ENCODE measurements at places on chromosomes 6 and 20.

DNA sequence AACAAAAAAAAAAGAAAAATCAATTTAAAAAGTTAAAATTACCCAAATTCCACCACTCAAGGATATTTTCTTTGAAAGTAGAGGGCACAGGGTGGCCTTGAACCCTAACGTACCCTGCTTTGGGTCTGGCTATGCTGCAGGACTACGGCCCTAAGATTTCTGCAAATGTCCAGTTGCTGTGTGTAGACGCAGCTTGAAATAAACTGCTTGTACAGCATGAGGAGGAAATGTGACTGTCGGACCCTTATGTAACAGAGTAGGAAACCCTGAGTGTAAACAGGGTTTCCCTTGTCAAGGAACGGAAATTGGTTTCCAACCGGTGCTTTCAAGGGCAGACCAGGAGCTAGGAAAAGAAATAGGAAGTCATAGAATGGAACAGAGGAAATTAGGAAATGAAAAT, 60.7 kb upstream of the SHLD1 start:
- no peak for DNase-seq

DNA sequence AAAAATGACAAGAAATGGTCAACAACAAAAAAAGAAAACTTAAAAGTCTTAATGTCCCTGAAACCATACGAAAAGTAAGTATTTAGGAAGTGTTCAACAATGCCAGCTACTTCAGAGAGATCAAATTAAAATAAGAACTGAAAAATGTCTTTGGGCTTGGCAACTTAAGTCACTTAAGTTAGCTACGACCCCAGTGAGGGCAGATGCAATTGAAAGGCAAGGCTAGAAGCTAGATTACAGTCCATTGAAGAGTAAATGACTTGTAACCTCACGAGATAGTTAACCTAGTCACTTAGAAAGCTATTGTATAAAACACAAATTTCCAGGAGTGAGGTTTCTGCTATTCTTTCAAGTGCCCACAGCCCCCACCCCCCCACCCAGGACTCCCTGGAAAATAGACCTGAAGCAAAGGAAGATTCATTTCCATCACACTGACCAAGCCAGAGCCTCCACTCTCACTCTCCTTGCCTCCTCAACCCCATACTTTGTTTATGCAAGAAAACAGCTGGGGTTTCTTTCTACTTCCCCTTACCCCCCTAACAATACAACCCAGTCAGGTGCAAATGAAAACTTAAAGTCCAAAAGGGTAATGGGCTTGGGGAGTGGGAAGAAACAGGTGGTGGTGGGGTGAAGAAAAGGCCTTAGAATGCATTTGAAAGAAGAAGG, 14.6 kb downstream of the RTN4IP1 start:
- no peak for DNase-seq

DNA sequence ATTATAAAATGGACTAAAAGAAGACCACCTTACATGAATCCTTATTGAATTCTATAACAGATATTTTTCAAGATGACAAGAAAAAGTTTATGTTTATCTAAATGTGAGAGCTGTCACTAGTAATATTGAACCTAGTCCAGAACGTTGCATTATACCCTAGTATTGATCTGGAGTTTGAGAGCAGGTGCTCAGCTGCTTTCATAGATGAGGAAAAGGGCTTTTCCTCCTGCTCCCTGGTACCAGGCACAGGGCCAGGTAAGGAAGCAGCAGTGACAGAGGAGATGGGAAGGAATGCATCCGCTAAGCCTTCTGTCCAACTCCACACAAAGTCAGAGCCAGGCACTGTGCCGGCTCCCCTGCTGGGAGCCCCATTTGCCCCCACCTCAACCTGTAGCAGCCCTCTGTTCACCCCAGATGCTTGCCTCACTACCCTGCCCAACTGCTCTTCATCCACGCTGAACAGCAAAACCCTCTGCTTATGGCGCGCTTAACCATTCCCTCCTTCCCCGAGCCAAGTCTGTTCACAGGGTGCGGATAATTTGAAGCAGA, 393.1 kb downstream of the FRK start:
- no peak for DNase-seq

DNA sequence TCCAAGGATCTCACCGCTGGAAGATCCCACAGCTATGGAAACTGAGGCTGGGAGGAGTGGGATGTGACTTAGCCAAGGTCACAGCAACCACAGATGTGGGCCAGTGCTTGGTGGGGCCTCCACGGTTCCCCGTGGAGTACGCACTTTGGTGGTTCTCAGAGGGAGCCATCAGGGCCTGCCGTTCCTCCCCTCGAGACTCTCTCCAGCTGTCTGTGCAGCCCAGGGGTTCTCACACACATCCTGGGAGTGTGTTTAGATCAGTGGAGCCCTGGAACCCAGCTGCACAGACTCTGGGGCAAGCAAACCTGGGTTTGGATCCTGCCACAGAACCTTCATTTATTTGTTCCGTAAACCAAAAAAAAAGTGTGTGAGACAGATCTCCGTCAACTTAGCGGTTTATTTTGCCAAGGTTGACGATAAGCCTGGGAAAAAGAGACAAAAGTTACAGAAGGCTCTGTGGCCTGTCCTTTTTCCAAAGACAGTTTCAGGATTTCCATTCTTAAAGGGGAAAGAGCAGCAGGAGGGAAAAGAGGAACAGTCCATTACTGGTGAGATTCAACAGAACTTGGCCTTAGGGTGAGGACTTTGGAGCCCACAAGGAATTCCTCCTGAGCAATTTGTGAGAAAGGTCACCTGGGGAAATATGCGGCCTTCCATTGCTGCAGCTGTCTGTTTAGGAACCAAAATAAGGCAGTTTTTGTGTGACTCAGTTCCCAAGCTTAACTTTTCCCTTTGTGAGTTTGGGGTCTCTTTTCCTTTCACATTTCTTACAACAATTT, 13.6 kb upstream of the MYMX start:
- no peak for DNase-seq

DNA sequence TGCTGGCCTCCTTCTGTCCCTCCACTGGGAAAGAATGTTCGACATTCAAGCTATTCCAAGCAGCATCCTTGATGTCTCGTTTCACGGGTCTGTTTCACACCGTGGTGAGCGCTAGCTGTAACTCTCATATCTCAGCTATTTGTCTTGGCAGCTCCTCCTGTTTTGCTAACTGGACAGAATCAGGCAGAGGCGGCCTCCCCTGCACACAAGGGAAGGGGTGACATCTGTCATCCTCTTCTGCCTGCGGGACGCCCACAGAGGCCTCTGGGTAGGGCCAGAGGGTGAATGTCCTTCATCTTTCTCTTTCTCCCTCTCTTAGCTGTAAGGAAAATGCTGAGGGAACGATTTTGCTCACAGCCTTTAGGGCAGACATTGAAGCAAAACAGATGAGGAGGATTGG, 232.8 kb upstream of the GMDS start:
- DNase-seq: no peak

- no peak for DNase-seq
Measured at GRCh38 chr6:4636881-4637224, 139.4 kb upstream of the CDYL start.

DNA sequence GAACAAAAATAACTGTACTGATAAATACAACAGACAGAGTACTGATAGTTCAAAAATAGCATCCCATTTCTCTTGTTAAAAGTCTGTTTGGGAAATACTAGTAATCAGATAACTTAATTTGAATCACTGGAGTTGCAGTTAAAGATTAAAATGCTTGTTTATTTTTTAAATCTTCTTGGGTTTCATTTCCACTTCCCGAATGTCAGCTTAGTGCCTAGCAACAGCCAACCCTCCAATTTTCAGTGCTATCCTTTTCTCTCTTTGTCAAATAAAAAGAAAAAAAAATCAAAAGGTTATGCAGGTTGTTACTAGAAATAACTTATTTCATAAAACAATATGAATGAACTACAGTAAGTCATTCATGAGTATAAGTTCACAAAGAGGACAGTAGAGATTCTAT, 257.7 kb upstream of the STXBP5 start:
- DNase-seq: no peak

- DNase-seq: no peak
Measured at GRCh38 chr6:7566107-7566506, 23.9 kb upstream of the SNRNP48 start.

- DNase-seq: no peak
Measured at GRCh38 chr6:160279850-160280249, 21.2 kb upstream of the SLC22A2 start.

DNA sequence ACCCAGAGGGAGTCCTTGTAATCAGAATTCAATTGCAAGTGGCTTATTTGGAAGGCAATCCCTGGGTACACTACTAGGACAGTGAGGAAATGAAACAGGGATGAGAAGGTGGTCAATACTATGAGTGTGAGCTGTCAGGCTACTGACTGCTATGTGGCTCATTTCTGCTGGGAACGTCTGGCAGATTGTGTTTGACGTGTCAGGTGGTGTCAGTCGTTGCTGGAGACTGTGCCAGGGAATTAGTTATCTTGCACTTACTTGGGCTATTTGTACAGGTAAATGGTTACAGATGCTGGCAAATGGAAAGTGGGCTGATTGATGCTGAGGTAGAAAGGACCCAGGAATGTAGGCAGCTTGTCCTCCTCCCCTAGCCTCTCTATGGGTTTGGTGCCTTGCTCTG, 17.4 kb downstream of the CST4 start:
- DNase-seq: no peak

DNA sequence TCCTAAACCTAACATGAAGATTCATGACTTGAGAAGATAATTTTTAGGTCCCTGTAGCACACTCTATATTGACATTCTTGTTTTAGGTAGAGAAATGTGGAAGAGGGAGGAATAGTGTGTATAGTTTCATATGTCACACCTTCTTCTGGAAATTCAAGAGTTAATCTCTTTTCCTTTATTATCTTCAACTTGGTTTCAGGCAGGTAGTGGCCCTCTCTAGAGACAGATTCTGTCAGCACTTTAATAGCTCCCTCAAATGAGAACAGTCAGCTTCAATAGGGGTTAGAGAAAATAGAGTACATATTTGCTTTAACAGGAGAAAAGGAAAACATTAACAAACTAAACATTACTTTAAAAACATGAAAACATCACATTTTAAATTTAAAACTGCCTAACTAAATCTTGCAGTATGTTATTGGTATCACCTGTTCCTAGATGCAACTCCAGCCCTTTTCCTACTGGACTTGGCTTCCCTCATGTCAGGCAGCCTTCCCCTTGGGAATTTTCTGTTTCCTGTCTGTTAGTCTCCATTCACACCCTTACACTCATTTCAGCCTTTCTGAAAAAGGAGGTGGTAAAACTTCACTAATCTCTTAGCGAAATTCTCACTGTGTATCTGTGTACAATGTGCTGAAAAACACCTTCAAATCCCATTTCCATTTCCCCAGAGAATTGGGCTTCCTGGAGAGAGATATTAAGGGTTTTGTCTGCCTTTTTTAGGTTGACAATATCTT, 192.3 kb upstream of the RNF217 start:
- DNase-seq: no peak

DNA sequence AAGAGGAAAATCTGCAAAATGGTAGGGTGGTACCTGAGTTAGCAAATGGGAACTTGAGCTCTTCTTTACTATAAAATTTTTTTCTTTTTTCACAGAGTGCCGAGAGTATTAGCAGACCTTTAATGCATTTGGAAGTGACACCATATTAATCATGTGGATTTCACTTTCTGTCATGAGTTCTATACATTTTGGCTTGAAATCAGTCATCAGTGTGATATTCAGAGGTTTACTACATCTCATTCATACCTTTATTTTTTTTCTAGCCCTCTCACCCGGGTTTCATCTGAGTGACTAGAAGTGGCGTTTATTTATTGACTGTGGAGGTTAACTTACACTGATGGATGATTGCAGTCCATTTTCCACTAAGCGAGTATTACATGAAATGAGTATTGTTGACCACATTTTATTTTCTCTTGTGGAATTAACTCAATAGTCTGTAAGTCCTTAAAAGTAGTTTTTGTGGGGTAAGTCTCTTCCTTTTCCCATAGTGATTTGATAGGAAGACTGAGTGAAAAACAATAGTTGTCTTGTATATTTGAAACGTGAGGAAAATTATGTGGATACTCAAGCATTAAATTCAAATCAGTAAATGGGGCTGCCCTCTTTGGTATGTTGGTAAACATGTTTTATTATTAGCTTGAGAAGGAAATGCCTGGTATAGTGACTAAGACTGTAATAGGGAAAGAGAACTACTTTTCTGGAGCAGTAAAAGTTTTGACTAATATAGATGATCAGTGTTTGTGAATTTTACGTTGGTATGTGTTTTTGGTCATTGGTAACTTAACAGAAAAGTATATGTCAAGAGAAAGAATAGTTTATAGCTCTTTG, 55.5 kb downstream of the JARID2 start:
- no peak for DNase-seq

- no peak for DNase-seq
Measured at GRCh38 chr20:37640600-37641561, 52.9 kb upstream of the CTNNBL1 start.

DNA sequence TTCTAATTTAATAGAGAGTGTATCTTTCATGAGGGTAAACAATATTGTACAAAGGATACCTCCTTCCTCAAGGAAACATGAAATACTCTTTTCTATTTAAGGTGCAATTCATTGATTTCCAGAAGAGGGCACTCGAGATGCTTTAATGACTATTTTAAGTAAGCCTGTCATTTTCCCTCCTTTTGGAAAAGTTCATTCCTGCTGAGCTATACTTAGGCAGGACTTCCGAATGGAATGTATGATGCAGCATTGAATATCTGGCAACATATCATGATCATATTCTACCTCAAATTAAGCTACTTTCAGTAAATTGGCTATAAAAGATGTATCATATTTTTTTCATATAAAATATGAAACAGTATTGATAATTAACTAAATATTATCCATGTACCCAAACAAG, 5.0 kb downstream of the DST start:
- no peak for DNase-seq

- no peak for DNase-seq
Measured at GRCh38 chr6:5752391-5752680, 254.4 kb downstream of the NRN1 start.

DNA sequence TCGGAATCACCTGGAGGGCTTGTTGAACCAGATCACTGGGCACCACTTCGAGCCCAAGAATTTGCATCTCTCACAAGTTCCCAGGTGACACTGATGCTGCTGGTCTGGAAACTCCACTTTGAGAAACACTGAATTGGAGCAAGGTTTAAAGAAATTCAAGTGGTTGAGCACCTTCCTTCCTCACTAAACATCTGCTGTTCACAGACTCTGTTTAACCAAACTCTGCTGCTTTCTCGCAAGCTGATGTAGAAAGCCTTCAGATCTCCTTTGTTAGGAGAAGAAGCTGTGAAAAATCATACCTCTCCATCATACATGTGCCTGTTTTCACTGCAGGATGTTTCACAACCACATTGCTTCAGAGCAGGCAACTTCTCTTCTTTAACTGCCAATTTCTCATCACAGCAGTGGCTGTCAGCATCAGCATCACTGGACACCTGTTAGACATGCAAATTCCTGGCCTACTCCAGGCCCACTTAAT, 87.5 kb upstream of the TOP1 start:
- DNase-seq: no peak
